Omental fat pad (tissue), 4 donors: ENCODE measurements at places on chromosomes 7 and 10. TPM values are rescaled to one million over a fixed set of nuclear protein-coding genes. Genes with fewer than 3 reads are reported as not detected.

The FEZF1 gene
- total RNA-seq, result not detected

The PPP1R3C gene
- 6.8 TPM for total RNA-seq

The COL1A2 gene
- total RNA-seq, result 155 TPM

The HECW1 gene
- total RNA-seq, result 0.13 TPM

The RP9 gene
- 17.7 TPM for total RNA-seq

The ATOH7 gene
- total RNA-seq, result not detected

The UTF1 gene
- total RNA-seq, result not detected

The TMEM229A gene
- not detected for total RNA-seq

DNA sequence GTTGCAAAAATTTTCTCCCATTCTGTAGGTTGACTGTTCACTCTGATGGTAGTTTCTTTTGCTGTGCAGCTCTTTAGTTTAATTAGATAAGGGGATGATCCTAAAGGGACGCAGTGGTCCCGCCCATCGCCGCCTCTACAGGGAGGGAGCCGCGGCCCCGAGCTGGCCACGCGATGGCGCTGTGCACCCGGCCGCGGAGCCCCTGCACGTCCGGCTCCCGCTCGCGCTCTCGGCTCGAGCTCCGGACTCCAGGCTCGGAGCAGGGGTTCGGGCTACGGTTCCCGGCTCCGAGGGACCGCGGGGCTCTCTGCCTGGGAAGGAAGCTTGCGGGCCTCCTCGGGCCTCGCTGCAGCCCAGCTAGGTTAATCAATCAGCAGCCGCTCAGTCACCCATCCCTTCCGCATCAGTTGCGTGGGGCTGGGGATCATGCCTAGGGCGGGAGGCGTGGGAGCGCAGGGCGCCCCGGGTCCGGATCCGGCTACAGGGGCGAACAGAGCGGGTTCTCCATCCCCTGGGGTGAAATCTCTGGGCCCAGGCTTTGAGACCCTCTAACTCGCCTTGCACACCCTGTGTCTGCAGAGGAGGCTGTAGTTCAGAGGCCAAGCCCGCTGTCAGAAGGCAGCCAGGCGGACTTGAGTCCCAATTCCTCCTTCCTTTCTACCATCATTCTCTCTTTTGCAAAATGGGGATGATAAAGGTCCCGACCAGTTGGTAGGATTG is 97.9 kb downstream of the WDR11 start:
- DNase-seq, result no peak

- DNase-seq, result no peak
Observed at GRCh38 chr10:53025172-53025711, 252.7 kb upstream of the MBL2 start.

GRCh38 chr10:60883187-60883586 is 60.8 kb downstream of the RHOBTB1 start:
- no peak for DNase-seq

GRCh38 chr7:30251708-30252329 is 32.6 kb upstream of the ZNRF2 start:
- no peak for DNase-seq

DNA sequence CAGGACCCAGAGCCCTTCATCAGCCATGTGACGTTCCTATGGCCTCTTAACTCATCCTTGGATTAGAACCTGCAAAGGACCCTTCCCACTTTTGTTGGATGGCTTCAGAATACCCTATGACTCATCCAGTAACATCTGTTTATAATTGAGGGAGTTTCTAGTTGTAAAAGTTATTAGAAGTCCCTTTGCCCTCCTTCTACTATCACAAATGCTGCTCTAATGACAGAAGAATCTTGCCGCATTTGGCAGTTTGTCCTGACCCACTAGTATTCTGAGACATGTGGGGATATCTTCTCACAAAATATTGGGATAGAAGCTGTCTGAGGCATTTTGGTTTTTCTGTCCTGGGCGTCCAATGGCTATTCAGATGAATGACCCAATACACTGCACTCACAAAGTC is 251.8 kb upstream of the TMEM72 start:
- no peak for DNase-seq

- no peak for DNase-seq
Observed at GRCh38 chr10:20175719-20176118, 359.5 kb downstream of the PLXDC2 start.

DNA sequence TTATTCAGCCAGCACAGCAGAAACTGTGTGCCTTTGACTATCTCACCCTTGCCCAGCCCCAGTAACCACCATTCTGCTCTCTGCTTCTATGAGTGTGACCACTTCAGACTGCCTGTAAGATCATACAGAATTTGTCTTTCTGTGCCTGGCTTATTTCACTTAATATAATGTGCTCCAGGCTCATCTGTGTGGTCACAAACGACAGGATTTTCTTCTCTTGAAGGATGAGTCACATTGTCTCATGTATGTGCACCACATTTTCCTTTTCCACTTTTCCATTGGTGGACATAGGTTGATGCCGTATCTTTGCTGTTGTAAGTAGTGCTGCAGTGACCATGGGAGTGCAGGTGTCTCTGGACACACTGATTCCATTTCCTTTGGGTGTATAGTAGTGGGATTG is 122.5 kb upstream of the LANCL2 start:
- no peak for DNase-seq

DNA sequence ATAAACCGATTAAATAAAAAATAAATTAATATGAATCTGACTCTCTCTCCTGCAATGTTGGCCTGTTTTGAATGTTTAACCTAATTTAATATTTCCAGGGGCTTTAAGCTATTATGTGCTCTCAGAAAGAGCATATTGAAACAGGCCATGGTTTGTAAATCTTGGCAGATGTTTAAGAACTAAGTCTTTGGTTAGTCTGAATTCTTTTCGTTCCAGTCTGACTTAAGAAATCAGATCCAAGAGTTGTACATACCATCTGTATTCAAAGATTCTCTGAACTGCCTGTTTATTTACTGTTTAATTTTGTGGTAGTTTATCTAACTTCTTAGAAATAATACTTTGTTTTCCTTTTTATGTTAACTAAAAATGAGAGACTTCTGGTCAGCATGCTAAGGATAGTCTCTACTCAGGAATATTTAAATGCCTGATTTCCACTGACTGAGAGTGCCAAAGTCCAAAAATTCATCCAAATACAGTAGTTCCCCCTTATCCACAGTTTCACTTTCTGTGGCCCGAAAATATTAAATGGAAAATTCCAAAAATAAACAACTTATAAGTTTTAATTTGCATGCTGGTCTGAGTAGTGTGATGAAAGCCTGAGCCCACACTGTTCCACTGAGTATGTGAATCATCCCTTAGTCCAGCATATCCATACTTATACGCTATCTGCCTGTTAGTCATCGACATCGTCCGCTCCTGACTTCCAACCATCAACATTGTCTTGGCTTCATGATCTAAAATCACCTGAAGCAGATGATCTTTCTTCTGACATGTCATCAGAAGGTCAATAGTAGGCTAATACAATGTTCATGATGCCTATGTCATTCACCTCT is 238.1 kb upstream of the CSTF2T start:
- no peak for DNase-seq

DNA sequence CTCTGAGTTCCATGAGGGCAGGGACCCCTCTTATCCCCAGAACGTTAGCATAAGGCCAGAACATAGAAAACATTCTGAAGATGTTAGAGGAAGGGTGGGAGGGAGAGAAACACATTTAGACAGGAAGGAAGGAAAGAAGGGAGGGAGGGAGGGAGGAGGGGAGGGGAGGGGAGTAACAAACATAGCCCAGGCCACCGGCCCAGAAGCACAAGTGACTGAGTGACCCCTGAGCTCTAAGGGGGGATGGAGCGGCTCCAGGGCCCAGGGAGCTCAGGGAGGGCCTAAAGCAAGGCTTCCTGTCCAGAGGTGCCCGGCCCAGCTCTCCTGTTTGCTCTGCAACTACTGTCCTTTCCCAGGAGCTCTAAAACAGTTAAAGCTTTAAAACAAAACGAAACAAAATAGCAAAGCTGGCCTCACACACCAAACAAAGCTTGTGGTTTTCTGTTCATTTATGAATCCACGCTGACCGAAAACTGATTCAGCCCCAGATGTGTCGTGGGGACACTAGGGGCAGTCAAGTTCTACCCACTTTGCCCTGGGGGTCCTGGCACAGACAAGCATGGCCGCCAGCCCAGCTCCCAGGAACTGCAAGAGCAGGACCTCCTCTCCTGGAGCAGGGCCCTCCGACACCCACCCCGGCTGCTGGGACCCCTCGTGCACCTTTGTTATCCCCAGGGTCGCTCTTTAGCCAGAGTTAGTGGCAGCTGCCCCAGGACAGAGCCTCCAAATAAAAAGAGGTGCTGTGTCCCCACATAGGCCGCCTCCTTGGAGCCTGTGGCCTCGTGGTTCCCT is 496.2 kb upstream of the FOXK1 start:
- DNase-seq, result no peak

- no peak for DNase-seq
Observed at GRCh38 chr7:101241443-101242349, 3.2 kb downstream of the FIS1 start.

- no peak for DNase-seq
Observed at GRCh38 chr10:122316224-122316884, 45.3 kb downstream of the BTBD16 start.

GRCh38 chr10:44921506-44921905 is 10.4 kb downstream of the TMEM72 start:
- no peak for DNase-seq

- DNase-seq, result no peak
Observed at GRCh38 chr10:49500412-49500811, 38.5 kb downstream of the ERCC6 start.

- no peak for DNase-seq
Observed at GRCh38 chr10:104816501-104816900, 175.4 kb downstream of the SORCS3 start.
